ENCODE measurements at places on chromosomes 6 and 20.

- no peak for DNase-seq
Measured at GRCh38 chr20:46649650-46649949, 1.7 kb downstream of the SLC13A3 start.

- DNase-seq: no peak
Measured at GRCh38 chr20:35171753-35172433, at the start of gene PROCR. TSS of gene PROCR (plus strand) at chr20:35172072. CDS start at chr20:35172155, 83 bp downstream.

DNA sequence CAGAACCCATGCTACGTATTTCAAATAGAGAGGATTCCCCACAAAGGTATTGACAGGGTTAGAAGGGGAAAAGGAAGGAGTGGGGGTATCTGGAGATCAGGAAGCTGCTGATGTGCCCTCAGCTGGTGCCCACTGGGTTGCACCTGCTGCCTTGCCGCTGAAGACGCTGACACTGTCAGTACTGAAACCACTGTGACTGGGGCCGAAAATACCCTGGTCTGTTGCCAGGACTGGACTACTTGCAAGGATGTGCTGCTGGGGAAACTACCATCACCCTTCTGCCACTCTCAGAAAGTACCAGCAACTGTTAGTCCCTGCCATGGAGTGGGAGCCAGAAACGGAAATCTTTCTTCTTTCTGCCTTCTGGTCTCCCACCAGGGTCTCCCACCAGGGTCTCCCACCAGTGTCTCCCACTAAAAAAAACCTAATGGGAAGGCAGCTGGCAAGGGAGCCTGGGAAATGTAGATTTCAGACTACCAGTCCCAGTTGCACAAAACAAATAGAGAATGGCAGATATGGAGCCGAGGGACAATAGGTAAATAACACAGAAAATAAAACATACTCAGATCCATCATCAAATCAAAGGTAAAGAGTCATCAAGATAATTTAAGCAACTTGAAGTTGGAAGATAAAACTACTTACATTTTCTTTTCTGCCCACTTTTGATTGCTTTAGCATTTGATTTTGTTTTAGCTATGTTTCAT is 204.8 kb downstream of the TPBG start:
- no peak for DNase-seq

DNA sequence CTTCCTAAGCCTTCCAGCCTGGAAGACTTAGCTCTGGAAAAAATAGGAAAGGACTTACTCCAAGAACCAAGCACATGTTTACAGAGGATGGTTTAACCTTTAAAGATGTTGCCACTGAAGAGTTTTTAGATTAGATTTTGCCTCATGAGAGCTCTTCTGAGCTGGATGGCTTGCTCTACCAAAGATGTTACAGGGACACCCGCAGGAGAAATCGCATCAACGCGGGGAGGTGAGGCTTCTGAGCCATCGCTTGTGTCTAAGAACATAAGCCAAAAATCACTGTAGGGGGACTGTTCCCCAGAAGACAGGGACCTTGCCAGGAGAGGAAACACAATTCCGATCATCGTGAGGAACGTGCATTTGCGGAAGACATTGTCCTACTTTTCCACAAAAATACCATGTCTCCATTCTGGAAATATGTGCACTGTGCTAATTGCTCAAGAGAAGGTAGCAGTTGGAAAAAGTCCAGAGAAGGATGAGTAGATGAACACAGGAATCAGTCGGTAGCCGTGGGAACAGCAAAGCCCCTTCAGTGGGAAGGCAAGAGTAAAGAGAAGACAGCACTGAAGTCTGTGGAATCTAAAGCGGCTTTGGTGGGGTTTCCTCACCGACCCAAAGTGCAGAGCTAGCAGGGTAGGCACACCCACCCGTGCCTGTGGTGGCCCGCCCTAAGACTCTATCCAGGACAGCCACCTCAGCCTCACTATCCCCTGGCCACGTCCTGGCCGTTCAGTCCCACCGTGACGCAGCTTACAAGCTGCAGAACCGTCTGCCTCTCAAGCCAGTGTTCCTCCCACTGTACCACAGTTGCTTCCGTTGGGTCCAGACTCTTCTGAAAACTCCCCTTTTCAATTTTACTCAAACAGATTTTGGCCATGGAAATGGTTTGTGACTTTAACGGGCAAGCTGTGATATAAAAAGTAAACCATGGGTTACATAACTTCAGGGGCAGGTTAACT is 334.8 kb downstream of the NRN1 start:
- DNase-seq: no peak

- DNase-seq: no peak
Measured at GRCh38 chr6:143811501-143812157, 31.5 kb upstream of the LTV1 start.

Data from CD4-positive, alpha-beta T cell treated with Interleukin-12 subunit alpha and Interleukin-12 subunit beta, for 1 hour (primary cell).